ENCODE measurements at places on chromosomes 16 and 17.

DNA sequence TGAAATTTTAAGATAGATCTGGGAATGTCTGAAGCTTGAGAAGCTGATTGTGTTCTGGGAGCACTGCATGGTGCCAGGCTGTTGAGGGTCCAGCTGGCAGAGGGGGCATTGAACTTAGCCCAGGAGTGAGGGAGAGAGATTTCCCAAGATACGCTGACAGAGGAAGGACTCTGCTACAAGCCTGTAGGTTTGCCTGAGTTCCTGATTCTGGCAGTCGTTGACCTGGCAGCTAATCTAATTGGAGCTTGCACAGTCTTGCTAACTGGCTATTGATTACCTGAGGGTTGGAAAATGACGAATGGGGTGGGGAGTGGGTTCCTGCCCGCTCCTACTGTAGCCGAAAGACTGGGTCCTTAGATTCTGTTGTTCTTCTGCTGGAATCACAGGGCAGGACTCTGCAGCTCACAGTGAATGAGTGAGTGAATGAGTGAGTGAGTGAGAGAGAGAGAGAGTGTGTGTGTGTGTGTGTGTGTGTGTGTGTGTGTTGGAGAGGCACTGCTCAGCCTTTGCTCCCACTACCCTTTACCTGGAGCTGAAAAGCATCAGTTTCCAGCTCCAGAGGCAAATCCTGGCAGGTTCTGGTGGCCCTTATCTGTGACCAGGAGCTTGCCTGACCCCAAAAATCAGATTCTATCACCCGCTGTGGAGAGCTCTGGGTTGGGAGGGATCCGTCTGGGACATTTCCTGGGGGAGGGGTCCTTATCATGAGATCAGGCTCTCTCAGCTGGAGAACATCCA is 16.7 kb downstream of the CTRL start:
- no peak for DNase-seq

DNA sequence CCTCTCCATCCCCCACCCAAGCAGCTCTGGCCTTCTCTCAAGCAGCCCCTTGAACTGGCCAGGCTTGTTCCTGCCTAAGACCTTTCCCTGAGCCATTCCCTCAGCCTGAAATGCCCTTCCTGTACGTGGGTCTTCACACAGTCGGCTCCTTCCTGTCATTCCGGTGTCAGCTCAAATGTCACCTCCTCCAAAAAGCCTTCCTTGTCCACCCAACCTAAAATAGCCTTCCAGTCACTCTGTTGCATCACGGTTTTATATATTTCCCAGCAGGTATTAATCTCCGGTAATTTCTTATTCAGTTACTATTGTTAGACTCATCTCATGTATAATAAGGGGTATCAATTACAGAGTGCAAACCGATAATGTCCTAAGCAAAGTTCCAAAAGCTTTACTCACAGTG is 51.8 kb downstream of the C17orf67 start:
- DNase-seq = no peak

DNA sequence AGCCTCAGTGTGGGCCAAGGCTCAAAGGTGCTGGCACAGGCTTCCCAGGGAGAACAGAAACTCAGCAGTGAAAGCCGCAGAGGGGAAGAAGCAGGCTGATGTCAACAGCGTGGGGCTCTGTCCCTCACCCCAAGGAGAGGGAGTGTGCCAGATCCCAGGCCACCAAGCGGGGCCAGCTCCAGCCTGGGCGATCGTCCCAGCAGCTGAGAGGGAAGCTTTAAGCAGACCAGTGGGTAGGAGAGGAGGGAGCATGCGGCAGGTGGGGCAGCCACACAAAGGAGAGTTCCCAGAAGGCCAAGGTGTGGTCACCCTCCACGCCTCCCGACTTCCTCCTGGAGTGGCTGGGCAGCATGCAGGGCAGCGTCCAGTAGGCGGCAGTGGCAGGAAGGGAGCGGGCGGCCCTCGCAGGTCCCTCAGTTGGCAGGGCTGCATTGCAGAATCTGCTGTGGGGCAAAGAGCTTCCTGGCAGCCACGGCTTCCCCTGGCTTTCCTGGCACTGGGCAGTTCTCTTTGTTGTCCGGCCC is 6.0 kb downstream of the SYNGR2 start:
- DNase-seq = no peak

DNA sequence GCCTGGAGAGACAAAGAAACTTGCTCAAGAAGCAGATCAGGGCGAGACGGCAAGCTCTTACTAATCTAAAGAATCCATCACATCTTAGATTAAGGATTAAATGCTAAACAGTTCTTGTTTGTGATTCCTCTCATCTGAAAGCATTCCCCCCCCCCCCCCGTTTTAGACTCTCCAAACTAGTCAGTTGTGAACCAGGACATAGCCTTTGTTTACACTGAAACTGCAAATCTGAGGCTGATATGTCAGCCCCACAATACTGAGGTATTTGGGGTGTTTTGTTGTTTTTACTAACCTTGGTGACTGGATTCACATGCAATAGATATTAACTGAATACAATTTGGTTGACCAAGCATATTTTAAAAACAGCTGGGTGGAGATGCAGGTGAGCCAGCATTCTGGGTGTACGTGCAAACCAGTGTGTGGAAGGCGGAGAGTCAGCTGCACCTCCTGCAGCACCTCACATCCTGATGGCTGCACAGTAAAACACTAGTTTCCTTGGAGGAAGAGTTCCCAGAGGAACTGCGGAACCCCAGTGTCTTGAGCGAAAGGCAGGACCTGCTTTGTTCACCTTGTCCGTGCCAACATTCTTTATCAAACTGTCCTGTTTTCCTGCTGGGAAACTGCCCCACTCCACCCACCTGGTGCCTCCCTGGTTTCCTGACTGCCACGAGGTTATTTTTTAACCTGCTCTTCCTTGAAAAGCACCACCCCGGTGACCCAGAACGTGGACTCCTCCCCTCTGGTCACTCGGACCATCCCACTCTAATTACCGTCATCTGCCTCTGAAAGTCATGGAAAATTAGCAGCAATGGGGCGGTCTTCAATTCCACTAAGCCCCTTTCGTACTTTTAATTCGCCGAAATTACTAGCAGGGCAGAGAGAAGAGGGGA is 1.2 kb upstream of the YPEL2 start:
- DNase-seq = no peak

DNA sequence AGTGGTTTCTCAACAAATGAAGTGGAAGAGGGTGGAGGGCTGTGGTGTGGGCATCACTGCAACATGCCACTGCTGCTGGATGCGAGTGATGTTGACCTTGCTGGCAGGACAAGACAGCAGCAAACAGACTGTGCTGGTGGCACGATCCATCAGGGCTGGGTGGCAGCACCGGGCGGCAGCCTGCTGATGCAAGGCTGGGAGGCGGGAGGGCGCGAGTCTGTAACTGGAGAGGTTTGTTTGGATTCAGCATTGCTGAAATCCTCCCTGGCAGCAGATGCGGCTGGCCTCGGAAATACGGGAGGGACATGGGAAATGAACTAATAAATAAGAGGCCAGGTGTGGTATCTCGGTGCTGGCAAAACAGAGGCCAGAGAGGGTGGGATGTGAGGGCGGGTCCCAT is 224.2 kb downstream of the ENGASE start:
- DNase-seq = no peak

All from fibroblast of the conjunctiva (primary cell).